ENCODE measurements at places on chromosomes 13 and 19.
A peak's percentile ranks its signal among the peaks of the same experiment; 100 is the strongest.

- no peak overlapping the region for H3K27ac ChIP-seq
- H3K4me3 ChIP-seq, result no peak overlapping the region
- no peak for DNase-seq
- H3K4me1 ChIP-seq, result peaks cover 6% of the 10 kb centered on the region
- no peaks in the 10 kb centered on the region for H3K36me3 ChIP-seq
- peaks cover 5% of the 10 kb centered on the region for H3K27me3 ChIP-seq
These were observed 68.5 kb upstream of the POMP start for GRCh38 chr13:28590461-28590860.

DNA sequence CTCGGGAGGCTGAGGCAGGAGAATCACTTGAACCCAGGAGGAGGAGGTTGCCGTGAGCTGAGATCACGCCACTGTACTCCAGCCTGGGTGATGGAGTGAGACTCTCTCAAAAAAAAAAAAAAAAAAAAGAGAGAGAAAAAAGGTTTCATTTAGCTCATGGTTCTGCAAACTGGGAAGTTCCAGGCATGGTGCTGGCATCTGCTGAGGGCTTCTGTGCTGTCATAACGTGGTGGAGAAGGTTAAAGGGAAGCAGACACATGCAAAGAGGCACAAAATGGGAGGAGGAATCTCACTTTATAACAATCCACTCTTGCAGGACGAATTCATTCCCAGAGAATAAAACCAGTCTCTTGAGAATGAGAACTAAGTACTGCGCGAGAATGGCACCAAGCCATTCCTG, 34.9 kb upstream of the SIAH3 start:
- H3K27ac ChIP-seq, result no peak overlapping the region
- no peaks in the 10 kb centered on the region for H3K36me3 ChIP-seq
- H3K27me3 ChIP-seq, result peaks cover 6% of the 10 kb centered on the region
- H3K4me3 ChIP-seq, result no peak overlapping the region
- no peak for DNase-seq

GRCh38 chr19:6868351-6868750, 19.0 kb upstream of the ADGRE1 start:
- no peak for DNase-seq
- no peak overlapping the region for H3K4me3 ChIP-seq
- H3K36me3 ChIP-seq, result peaks cover 2% of the 10 kb centered on the region

GRCh38 chr13:89150362-89150761, 1479.2 kb downstream of the SLITRK5 start:
- DNase-seq, result no peak
- H3K36me3 ChIP-seq, result no peaks in the 10 kb centered on the region
- no peaks in the 10 kb centered on the region for H3K27me3 ChIP-seq
- H3K27ac ChIP-seq, result no peak overlapping the region
- H3K4me1 ChIP-seq, result no peaks in the 10 kb centered on the region
- no peak overlapping the region for H3K4me3 ChIP-seq

DNA sequence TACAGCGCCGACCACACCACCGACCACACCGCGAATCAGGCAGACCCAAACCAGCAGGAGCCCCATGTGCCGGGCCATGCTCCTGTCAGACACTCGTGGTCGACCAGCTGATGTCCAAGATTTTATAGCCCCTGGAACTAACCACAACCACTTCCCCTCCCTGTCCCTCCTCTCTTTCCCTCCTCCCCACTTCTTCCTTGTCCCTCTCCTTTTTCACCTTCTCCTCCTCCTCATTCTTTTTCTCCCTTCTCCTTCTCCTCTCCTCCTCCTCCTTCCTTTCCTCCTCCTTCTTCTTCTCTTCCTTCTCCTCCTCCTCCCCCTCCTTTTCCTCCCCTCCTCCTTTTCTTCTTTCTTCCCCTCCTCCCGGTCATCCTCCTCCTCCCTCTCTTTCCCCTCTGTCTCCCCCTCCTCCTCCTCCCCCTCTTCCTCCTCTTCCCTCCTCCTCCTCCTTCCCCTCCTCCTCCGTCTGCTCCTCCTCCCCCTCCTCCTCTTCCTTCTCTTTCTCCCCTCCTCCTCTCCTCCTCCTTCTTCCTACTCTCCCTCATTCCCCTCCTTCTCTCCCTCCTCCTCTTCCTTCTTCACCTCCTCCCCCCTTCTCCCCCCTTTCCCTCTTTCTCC, 670 bp downstream of the BSPH1 start:
- H3K27ac ChIP-seq, result no peak overlapping the region
- H3K4me1 ChIP-seq, result no peaks in the 10 kb centered on the region
- no peaks in the 10 kb centered on the region for H3K27me3 ChIP-seq
- H3K36me3 ChIP-seq, result no peaks in the 10 kb centered on the region

GRCh38 chr19:46606019-46606418, 4.9 kb downstream of the CALM3 start:
- peak overlapping the region; percentile 20 for H3K27ac ChIP-seq
- DNase-seq, result no peak
- peaks cover 20% of the 10 kb centered on the region for H3K4me1 ChIP-seq
- peaks cover 28% of the 10 kb centered on the region for H3K36me3 ChIP-seq
- H3K27me3 ChIP-seq, result peaks cover 15% of the 10 kb centered on the region

- no peak overlapping the region for H3K4me3 ChIP-seq
- no peak overlapping the region for H3K27ac ChIP-seq
- DNase-seq, result no peak
- no peaks in the 10 kb centered on the region for H3K36me3 ChIP-seq
- H3K27me3 ChIP-seq, result peaks cover 9% of the 10 kb centered on the region
These were observed 7.5 kb upstream of the TPM4 start for GRCh38 chr19:16068696-16069259.

- H3K36me3 ChIP-seq, result peaks cover 19% of the 10 kb centered on the region
- DNase-seq, result no peak
- H3K27me3 ChIP-seq, result peaks cover 46% of the 10 kb centered on the region
- peak overlapping the region; percentile 13 for H3K27ac ChIP-seq
These were observed 8.7 kb downstream of the EPS8L1 start for GRCh38 chr19:55084416-55084815.

- H3K4me1 ChIP-seq, result peaks cover 15% of the 10 kb centered on the region
- H3K27me3 ChIP-seq, result peaks cover 1% of the 10 kb centered on the region
- DNase-seq, result no peak
These were observed 96.5 kb downstream of the PDS5B start for GRCh38 chr13:32682740-32683139.

DNA sequence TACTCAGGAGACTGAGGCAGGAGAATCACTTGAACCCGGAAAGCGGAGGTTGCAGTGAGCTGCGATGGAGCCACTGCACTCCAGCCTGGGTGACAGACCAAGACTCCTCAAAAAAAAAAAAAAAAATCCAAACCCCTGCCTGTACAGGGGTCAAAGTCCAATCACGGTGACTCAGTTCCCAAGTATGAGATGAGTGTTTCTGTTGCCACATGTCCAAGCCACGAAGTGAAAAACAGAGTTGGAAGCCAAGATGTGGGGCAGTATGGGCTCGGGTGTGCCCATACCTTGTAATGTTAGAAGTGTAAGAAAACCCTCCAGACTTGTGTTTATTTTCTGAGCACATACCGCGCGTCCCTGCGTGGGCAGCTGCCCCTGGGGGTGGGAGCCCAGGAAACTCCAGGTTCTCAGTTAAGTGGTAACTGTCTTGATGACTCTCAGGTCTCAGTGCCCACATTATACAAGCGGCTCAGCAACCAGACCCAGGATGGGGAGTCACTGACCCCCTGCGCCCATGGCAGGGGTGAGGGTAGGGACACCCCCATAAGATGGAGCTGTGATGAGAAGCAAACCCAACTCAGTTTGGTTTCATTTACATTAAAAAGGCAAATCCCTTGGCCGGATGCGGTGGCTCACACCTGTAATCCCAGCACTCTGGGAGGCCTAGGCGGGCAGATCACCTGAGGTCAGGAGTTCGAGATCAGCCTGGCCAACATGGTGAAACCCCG, 1.2 kb upstream of the GPX4 start:
- DNase-seq, result no peak
- H3K36me3 ChIP-seq, result peaks cover 4% of the 10 kb centered on the region
- peaks cover 10% of the 10 kb centered on the region for H3K27me3 ChIP-seq
- peak overlapping the region; percentile 74 for H3K4me3 ChIP-seq

- no peak for DNase-seq
- no peak overlapping the region for H3K27ac ChIP-seq
- H3K27me3 ChIP-seq, result no peaks in the 10 kb centered on the region
- no peaks in the 10 kb centered on the region for H3K4me1 ChIP-seq
- H3K4me3 ChIP-seq, result no peak overlapping the region
These were observed 157.6 kb upstream of the OBI1 start for GRCh38 chr13:78816592-78816991.

- DNase-seq, result no peak
- no peak overlapping the region for H3K4me3 ChIP-seq
- H3K27ac ChIP-seq, result no peak overlapping the region
- peaks cover 10% of the 10 kb centered on the region for H3K36me3 ChIP-seq
These were observed 25.6 kb downstream of the F2RL3 start for GRCh38 chr19:16914421-16914820.

DNA sequence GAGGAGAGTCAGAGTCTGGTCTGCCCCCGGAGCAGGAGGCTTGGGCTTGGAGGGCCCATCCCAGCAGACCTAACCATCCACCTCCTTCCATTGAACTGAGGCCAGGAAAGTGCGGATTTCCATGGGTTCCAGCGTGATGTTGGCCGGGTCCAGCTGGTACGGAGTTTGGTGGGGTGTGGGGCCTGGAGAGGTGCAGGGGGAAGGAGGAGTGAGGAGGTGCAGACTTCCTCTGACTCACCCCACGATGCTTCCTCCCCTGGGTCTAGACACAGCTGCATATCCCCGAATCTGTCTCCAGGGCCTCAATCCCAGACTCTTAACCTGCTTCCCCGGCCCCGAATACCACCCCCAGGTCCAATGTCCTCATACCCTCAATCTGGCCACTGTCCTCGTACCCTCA, 20.0 kb downstream of the MAN2B1 start:
- H3K27me3 ChIP-seq, result peaks cover 15% of the 10 kb centered on the region
- no peak overlapping the region for H3K4me3 ChIP-seq
- no peaks in the 10 kb centered on the region for H3K4me1 ChIP-seq
- peaks cover 11% of the 10 kb centered on the region for H3K36me3 ChIP-seq

DNA sequence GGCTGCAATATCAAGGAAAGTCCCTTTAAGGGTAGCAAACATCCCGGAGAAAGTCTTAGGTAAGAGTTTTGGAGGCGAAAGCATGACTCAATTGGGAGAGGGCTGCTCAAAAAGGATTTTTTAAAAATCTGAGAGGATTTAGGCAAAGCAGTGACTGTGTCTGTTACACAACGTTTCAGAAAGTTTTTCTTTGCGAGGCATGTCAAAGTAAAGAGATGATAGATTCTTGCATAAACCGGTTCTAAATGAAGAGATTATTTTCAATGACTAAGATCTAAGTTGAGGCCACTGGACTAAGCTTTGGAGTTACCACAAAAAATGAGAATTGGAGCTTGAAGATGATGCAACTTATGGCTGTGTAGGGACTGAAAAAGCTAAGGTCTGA, 43.7 kb upstream of the ENOX1 start:
- no peaks in the 10 kb centered on the region for H3K27me3 ChIP-seq
- H3K4me1 ChIP-seq, result no peaks in the 10 kb centered on the region
- no peak overlapping the region for H3K27ac ChIP-seq
- H3K36me3 ChIP-seq, result no peaks in the 10 kb centered on the region

GRCh38 chr13:51715613-51716012, 88.3 kb downstream of the DHRS12 start:
- H3K4me3 ChIP-seq, result no peak overlapping the region
- H3K4me1 ChIP-seq, result no peaks in the 10 kb centered on the region
- no peak overlapping the region for H3K27ac ChIP-seq
- no peaks in the 10 kb centered on the region for H3K36me3 ChIP-seq
- peaks cover 2% of the 10 kb centered on the region for H3K27me3 ChIP-seq

DNA sequence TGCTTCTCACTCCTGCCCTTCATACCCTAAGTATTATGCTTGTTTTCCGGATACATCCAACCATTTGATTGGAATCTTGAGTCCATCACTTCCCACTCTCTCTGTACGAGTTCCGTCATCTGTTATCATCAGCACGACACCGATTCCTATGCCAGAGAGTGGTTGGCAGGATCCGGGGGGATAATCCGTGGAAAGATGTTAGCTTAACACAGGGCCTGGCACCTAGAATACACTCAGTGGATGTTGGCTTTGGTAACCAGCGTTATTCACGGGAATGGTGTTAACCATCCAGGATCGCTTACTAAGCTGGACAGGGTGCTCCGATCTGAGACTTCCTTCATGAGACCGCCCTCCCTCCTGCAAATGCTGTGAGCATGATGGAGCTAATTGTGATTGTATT, 12.4 kb downstream of the VSTM2B start:
- DNase-seq, result no peak
- H3K27ac ChIP-seq, result no peak overlapping the region
- H3K4me3 ChIP-seq, result no peak overlapping the region
- no peaks in the 10 kb centered on the region for H3K36me3 ChIP-seq
- H3K4me1 ChIP-seq, result no peaks in the 10 kb centered on the region

- H3K36me3 ChIP-seq, result no peaks in the 10 kb centered on the region
- no peak for DNase-seq
- no peaks in the 10 kb centered on the region for H3K4me1 ChIP-seq
- no peak overlapping the region for H3K4me3 ChIP-seq
- no peak overlapping the region for H3K27ac ChIP-seq
These were observed 255.0 kb upstream of the MAB21L1 start for GRCh38 chr13:35731471-35731870.

- peaks cover 5% of the 10 kb centered on the region for H3K27me3 ChIP-seq
- H3K4me3 ChIP-seq, result peak overlapping the region; percentile 79
- DNase-seq, result no peak
- no peaks in the 10 kb centered on the region for H3K4me1 ChIP-seq
- H3K36me3 ChIP-seq, result peaks cover 64% of the 10 kb centered on the region
These were observed 9.8 kb downstream of the ZNF333 start for GRCh38 chr19:14699641-14700040.

GRCh38 chr13:26372747-26373146, 118.8 kb downstream of the CDK8 start:
- peak overlapping the region; percentile 2 for H3K27ac ChIP-seq
- peaks cover 3% of the 10 kb centered on the region for H3K4me1 ChIP-seq
- no peaks in the 10 kb centered on the region for H3K36me3 ChIP-seq
- no peak overlapping the region for H3K4me3 ChIP-seq

DNA sequence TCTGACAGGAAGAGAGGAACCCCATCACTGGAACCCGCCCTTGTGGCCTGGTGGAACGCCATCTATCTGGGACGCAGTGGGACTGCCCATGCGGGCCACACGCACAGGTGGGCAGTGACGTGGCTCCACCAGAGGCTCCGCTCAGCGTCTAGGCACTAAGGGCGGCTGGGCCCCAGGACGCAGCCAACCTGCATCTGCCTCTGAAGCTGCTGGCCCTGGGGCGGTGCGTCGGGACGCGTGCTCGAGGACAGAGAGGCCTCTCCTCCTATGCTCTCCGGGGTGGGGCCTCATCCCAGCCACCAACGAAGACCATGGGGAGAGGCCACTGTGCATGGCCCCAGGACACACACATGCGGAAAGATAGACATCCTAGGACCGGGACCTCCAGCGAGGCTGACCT, 18.1 kb downstream of the IZUMO4 start:
- H3K27me3 ChIP-seq, result peaks cover 11% of the 10 kb centered on the region
- H3K4me3 ChIP-seq, result no peak overlapping the region
- H3K4me1 ChIP-seq, result no peaks in the 10 kb centered on the region
- no peak overlapping the region for H3K27ac ChIP-seq
- peaks cover 33% of the 10 kb centered on the region for H3K36me3 ChIP-seq

GRCh38 chr19:51320280-51320657, 8.8 kb downstream of the IGLON5 start:
- peaks cover 13% of the 10 kb centered on the region for H3K27me3 ChIP-seq
- H3K4me3 ChIP-seq, result peak overlapping the region; percentile 48
- H3K27ac ChIP-seq, result no peak overlapping the region

GRCh38 chr13:111158136-111158805, 43.2 kb downstream of the ARHGEF7 start:
- no peak for DNase-seq
- peaks cover 13% of the 10 kb centered on the region for H3K36me3 ChIP-seq
- H3K27ac ChIP-seq, result no peak overlapping the region

GRCh38 chr19:1288833-1289685, 3.4 kb downstream of the EFNA2 start:
- no peaks in the 10 kb centered on the region for H3K36me3 ChIP-seq
- H3K4me1 ChIP-seq, result no peaks in the 10 kb centered on the region
- peaks cover 14% of the 10 kb centered on the region for H3K27me3 ChIP-seq
- H3K4me3 ChIP-seq, result no peak overlapping the region

All from endothelial cell (in vitro differentiated cells).